Amygdala (tissue), 56 donors: ENCODE measurements at places on chromosomes 13 and 19.

GRCh38 chr13:37602733-37603381, 4.3 kb upstream of the POSTN start:
- no peak for DNase-seq

DNA sequence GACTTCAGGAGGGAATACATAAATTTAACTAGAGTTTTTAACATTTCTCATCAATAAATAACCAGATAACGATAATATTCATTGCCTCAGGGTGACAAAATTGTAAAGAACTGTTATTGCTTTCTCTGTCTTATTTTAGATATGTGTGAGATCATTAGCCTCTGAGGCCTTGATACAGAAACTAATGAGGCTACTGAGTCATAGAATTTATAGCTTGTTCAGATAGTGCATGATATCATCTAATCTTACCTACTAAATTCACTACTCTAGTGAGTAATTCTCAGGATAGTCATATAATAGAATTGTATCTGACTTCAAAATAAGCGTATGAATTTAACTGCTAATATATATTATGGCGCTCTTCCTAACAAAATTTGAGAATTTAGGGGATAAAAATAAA, 360.8 kb upstream of the KLHL1 start:
- no peak for DNase-seq

- no peak for DNase-seq
Observed at GRCh38 chr19:17156296-17156946, 58.7 kb upstream of the USE1 start.

- no peak for DNase-seq
Observed at GRCh38 chr13:24764276-24764630, 284 bp downstream of the RNF17 start.

- DNase-seq: no peak
Observed at GRCh38 chr13:100520936-100521850, 67.4 kb downstream of the GGACT start.

GRCh38 chr19:28294395-28294794, 918.6 kb downstream of the UQCRFS1 start:
- DNase-seq: no peak

GRCh38 chr13:85406269-85406975, 392.8 kb downstream of the SLITRK6 start:
- DNase-seq: peak; percentile 22
